Activated naive CD4-positive, alpha-beta T cell treated with anti-CD3 and anti-CD28 coated beads, Interleukin-2, amount 50 U/mL, for 16 hours (primary cell): ENCODE measurements at places on chromosomes 11 and 22.

GRCh38 chr11:44613153-44613552 is 47.7 kb downstream of the CD82 start:
- no peak for DNase-seq

DNA sequence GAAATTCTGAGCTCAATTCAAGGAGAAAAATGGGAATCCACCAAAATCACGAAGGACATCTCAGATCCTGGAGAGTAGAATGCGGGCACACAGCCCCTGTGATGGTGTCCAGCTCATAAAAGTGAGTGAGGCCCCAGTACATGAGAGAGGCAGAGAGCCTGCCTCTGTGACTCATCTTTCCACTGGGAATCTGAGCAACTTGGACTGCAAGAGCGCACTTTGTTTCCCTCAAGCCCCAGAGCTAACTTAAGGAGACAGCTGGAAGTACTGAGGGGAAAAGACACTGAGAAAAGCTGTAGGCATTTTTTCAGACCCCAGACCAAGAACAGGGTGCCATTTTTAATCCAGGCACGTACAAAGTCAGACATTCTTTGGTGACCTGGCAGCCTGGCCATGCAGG is 273.7 kb downstream of the C11orf87 start:
- DNase-seq, result no peak

- DNase-seq, result no peak
These were observed 549.1 kb downstream of the MN1 start for GRCh38 chr22:27252282-27253049.

GRCh38 chr11:63826471-63827190 is 12.3 kb upstream of the MARK2 start:
- no peak for DNase-seq

DNA sequence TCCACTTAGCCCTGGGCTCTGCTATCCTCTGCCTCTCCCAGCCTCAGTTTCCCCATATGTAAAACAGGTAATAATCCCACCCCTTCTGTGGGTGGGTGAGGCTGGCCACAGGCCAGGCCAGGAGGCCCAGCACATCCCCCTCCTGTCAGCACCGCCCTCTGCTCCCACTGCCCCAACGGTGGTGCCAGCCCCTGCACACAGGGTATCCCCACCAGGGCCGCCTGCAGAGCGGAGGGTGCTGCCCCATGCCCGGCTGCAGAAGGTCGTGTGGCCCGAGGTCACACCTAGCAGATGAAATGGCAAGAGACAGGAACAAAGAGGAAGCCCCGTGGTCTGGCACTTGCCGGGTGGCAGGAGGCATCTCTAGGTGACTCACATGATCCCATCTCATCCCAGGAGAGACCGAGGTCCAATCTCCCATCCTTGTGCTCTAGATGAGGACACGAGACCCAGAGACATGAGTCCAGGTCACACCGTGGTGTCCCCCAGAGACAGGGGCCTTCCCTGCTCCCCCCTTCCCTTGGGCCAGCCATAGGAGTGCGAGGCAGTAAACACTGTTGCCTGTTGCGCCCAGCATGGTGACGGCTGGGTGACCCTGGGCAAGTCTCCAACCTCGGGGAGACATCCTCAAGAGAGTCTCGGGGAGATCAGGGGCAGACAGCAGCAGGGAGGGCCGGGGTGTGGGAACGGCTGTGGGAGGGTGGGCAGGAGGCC is 27.2 kb upstream of the PPARA start:
- no peak for DNase-seq

DNA sequence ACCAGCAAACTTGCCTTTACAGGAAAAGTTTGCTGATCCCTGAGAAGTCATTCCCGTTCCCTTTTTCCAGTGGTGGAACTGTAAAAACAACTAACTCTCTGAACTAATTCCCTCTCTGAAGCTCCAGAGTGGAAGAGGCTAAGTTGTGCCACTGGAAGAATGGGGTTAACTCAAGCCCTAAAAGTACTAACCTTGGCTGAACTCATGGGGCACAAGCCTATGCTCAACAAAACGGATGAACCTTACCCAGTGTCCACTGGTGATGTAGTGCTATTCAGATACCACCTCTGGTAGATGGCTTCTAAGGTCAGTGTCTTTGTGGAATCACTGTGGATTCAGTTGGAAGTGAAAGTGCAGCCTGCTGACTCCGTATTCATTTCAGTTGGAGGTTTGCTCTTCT is 59.9 kb upstream of the GNAZ start:
- no peak for DNase-seq

- DNase-seq, result no peak
These were observed 38.6 kb upstream of the PANX2 start for GRCh38 chr22:50131894-50132293.

GRCh38 chr11:73869332-73869949 is 7.2 kb downstream of the COA4 start:
- DNase-seq, result no peak

GRCh38 chr11:67639438-67639859 is at the start of gene TBX10:
TSS of gene TBX10 (minus strand) at chr11:67639763. CDS start at chr11:67639472, 291 bp downstream.
- DNase-seq, result no peak

DNA sequence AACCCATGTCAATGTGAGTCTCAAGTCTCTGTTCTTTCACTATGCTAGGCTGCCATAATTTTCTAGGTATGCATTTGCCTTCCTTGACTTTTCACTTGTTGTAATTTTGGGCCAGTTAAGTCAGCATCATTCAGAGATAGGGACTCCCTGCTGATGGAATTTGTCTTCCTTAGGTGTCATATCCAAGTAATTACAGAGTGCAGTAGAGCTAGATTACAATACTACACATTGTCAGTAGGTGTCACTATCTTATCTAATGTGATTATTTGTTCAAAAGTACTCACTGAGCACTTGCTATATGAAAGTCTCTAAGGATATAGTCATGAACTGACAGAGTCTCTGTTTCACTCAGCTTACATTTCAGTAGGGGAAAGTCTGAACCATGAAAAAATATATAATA is 25.0 kb upstream of the SYN3 start:
- DNase-seq, result no peak

- no peak for DNase-seq
These were observed 19.9 kb downstream of the TEAD1 start for GRCh38 chr11:12694183-12694531.

DNA sequence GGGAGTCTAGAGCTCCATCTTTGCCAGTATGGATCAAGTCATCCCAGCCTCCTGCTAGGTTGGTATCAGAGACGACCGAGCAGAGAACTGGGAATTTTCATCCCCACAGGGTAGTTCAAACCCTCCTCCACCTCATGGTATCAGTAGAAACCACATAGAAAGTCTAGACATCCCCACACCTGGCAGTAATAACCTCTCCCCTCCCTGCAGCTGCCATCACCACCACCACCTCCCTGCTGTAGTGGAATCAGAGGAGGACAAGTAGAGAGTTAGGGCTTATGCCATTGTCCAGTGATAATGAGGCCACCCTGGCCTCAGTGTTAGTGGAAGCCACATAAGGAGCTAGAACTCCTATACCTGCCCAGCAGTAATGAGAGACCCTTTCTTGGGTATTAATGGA is 34.3 kb downstream of the BTG4 start:
- no peak for DNase-seq

GRCh38 chr22:43094085-43094484 is 4.9 kb upstream of the TTLL1 start:
- no peak for DNase-seq

DNA sequence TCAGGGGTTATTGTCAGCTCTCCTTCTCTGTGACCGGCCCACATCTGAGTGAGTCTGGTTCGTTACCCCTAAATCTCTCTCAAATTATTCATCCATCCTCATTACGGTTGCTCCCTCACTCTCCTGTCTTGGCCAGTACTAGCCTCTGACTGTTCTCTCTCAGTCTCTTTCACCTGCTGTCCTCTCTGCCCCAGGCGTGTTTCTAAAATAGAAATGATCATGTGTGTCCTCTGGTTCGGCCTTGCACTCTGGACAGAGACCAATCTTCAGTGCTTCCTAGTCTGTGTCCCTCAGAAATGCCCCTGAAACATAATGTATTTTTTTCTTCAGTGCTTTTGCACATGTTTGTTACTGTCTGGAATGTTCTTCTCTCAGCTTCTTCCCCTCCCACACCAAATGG is 4.9 kb downstream of the PSMD13 start:
- no peak for DNase-seq

DNA sequence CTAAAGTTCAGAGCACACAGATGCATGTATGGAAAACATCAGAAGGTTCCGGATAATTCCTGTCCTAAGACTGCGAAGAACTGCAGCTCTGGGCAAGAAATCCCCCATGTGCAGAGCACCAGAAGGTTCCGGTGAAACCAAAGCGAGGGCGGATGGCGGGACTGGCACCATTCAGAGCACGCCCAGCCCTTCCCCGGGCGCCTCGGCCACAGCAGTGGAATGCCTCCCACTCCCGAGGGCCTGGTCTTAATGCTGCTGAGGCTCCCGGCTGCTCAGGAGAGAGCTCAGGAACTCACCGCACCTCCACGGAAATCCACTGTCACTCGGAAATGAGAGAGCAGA is 43.1 kb downstream of the BRD1 start:
- no peak for DNase-seq

DNA sequence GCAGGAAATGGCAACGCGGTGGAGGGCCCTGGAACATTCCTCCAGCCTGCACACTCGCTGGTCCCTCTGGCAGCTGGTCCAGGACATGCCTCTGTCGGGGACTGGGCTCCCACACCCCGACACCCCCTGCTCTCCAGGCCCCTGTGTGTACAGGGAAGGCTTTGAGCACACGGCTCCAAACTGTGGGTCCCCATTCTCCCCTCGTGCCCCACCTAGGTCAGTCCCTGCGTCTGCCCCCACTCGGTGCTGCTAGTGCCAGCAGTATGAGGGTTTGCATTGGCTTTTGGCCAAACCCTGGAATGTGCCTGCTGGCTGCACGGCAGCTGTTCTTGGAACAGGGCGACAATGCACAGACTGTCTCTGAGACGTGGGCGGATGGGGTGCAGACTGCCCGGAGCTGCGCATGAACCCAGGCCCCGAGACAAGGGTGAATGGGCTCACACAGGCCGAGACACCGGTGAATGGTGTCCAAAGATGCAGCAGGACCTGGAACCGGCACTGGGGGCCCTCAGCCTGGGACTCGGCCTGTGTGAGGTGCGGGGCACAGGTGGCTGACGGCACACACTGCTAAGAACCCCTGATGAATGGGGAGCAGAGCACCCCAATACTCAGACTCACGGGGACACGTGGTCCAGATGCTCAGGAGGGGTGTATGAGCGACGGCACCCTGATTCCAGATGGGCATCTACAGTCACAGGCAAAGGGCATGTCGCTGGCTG is 7.5 kb upstream of the SYT8 start:
- no peak for DNase-seq

DNA sequence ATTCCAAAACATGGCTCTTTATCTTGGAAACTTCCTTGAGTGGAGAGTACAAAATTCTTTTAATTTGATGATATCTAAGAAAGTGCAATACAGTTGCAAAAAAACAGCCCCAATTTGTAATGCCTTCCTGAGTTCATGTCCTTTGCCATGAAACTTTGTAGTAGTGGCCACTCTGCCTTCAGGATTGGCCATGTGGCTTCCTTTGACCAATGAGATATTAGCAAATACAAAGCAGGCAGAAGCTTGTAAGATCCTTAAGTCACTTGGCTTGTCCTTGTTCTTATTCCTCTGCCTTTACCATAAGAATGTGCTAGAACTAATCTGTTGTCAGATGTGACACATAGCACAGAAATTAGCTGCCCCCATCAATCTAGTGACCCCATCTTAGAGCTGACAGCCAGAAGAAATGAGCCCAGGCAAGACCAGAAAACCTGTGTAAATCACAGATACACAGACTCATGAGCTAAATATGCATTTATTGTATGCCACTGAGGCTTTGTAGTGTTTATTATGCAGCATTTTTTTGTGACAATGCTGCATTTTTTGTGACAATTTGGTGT is 29.8 kb upstream of the BLID start:
- DNase-seq, result no peak

DNA sequence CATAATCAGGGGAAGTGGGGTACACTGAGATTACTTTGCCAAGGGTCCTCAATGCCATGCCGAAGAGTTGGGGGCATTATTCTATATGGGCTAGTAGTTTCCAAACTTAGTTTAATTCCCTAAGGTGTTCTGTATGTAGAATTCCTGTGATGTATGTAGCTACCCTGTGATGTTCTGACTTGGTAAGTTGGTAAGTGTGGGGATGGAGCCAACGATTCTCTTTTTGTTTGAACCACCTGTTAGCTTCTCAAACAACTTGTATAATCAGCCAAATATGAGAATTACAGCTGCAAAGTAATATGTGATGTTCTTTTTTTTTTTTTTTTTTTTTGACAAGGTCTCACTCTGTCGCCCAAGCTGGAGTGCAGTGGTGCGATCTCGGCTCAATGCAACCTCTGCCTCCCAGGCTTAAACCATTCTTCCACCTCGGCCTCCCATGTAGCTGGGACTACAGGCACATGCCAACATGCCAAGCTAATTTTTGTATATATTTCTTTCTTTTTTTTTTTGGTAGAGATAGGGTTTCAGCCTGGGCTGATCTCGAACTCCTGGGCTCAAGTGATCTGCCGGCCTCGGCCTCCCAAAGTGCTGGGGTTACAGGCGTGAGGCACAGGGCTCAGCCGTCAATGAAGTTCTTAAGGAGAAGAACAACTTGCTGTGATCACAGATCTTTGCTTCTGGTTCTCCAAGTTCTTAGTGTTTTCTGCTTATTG is 315.2 kb upstream of the CCDC90B start:
- no peak for DNase-seq

- DNase-seq, result no peak
These were observed 1375.6 kb upstream of the TENM4 start for GRCh38 chr11:80816454-80816847.

DNA sequence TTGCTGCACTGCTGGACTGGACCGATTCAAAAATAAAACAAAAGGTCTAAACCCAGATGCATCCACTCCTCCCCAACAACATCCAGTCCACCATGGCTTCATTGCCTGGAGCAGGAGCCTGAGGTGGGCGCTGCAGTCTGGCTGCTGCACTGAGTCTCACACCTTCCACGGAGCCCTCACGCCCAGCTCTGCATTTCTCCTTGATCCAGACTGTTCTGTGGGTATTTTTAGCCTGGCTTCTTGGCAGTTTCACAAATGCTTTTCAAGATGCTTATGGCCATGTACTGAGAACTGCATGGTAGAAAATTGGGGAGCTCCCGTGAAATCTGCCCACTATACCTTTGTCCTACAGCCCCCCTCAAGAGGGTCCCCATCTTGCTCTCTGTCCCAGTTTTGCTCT is 53.3 kb upstream of the JAM3 start:
- no peak for DNase-seq

GRCh38 chr11:133953999-133954398 is 2.8 kb downstream of the IGSF9B start:
- no peak for DNase-seq

GRCh38 chr11:17766073-17766359 is 31.4 kb downstream of the KCNC1 start:
- DNase-seq, result no peak

DNA sequence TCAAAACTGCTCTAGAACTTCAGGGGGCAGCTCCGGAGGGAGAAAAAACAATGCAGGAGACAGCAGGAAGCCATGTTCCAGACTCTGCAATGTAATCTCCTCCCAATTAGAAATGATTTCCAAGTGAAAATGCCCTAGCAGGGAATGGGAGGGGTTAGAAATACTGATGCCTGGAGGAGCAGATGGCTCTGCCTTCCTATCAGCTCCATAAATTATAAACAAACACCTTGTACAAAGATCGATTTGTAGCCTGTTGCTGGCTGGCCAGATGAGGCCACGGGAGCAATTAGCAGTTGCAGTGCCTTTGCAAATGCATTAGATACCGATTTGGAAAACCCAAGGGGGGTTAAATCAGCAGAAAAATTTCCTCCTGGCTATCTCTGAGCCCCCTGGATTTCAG is 46.6 kb upstream of the CHRM4 start:
- DNase-seq, result no peak
